SW 1271 (cell line): ENCODE measurements at places on chromosomes 4 and X.

- DNase-seq: no peak
Observed at GRCh38 chrX:69615342-69615741, 571 bp upstream of the EDA start.

- no peak for DNase-seq
Observed at GRCh38 chr4:154741922-154742850, 1.6 kb upstream of the LRAT start.

- DNase-seq: no peak
Observed at GRCh38 chr4:80188457-80188800, 8.9 kb upstream of the PRDM8 start.

GRCh38 chr4:152501846-152502536, 33.9 kb downstream of the FBXW7 start:
- DNase-seq: no peak

DNA sequence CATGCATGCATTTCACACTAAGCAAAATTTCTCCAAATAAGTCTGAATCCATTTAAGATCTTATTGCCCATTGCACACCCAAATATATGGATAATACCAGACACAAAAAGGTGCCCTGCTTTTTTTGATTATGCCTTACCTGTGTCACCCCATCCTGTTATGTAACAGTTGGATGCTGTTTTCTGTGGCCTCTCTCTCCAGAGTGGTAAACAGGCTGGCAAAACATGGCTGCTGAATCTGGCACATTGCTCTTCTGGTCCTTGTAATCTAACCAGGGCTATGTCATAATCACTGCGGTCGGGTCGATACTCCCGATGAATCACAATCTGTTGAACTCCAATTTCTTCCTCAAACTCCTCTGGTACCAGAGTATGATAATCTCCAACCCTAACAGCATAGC, 70.1 kb downstream of the PRSS12 start:
- no peak for DNase-seq

- no peak for DNase-seq
Observed at GRCh38 chr4:48138936-48139335, 4.9 kb upstream of the TXK start.

GRCh38 chrX:5791721-5792120, 436.9 kb downstream of the NLGN4X start:
- no peak for DNase-seq
